ENCODE measurements at places on chromosomes 6 and 20. TPM values are rescaled to one million over a fixed set of nuclear protein-coding genes. Genes with fewer than 3 reads are reported as not detected.

C6orf52 gene
- 1.4 TPM for total RNA-seq

DNA sequence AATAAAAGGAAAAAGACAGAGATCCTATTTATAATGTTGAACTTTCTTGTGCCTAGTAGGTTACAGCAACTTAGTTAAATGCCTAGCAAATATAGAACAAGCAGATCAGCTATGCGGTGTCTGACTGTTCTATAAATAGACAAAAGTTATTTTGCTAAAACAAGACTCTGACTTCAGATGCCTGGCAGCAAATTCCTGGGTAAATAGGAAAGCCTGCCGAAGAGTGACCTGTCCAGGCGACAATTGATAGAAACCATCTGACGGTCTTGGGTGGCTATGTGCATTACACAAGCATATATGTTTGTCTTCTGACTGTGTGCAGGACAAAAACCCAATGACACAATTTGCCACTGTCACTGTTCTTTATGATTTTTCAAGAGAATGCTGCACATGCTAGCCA, 38.0 kb upstream of the PDE10A start:
- no peak for DNase-seq

DNA sequence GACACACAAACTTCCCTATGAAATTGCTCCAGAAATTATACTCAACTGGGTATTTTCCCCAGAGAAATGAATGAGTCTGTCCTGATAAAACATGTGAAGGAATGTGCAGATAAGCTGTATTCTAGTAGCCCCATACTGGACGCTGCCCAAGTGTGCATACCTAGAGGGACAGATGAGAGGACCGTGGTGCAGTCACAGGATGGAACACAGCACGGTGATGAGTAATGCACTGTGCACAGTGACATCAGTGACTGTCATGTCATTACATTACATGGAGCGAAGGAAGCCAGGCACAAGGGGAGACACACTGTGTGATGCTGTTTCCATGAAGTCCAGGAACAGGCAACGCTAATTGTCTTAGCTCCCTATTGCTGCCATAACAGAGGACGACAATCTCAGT, 155.5 kb downstream of the CDH4 start:
- DNase-seq = no peak

TGM2 gene
- 141 TPM for total RNA-seq

- DNase-seq = peak; percentile 24
These were observed 514 bp downstream of the ACOT13 start for GRCh38 chr6:24667378-24667803.

- DNase-seq = no peak
These were observed 133.8 kb downstream of the ANKRD60 start for GRCh38 chr20:58094698-58095097.
